Occipital lobe (tissue), 3 donors: ENCODE measurements at places on chromosomes 2 and 18.

DNA sequence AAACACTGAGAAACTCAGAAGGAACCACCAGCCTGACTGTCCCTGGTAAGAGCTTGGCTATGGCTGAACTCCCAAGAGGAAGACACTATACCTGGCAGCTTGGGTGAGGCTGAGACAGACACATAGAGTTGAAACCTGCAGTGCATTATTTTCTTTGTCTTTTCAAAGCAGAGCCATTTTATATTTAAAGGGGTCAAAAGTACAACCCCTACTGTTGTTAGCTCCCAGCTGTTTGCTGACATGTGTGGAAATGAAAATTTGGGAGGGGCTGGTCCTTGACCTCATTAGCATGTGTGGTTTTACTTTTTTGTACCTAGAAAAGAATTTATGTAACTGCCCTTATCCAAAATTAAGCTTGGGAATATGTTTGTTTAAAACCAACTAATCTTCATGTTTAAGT is 309.0 kb downstream of the RPRM start:
- DNase-seq: no peak

DNA sequence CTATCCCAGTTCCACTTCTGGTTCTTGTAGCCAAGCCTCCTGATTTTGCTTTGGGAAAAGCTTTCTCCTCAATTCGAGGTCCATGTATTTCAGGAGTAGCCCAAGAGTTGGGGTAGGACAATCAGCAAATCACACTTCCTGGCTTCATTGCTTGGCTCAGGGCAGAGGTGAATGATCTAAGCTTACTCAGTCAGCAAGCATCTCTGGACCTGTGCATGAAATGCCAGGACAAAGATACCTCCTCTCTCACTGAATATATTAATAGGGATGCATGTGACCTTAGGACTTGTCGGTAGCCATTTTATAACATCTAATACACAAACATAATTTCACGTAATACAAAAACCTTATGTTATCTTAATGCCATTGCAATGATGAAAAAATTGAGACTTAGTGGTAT is 373.1 kb downstream of the TGIF1 start:
- no peak for DNase-seq

GRCh38 chr18:48006415-48007175 is 76.1 kb upstream of the SMAD2 start:
- no peak for DNase-seq

- no peak for DNase-seq
Measured at GRCh38 chr2:44398243-44398897, 36.6 kb downstream of the CAMKMT start.

DNA sequence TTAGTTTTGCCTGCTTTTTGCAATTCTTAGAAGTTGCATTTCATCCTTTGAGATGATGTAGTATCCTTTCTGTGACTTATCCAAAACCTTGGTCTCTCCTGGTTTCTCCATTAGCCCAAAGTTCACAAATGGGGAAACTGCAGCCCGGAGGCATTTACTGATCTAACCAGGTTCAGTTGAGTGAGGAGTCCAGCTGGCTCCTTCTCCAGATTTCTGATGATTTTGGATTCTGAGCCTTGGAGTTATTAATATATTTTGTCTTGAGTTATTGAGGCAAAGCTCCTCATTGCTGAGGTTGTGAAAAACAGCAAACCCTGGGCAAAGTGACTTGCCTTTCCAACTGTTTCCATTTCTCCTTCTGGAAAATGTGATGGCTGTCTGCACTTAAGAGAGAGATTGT is 1.7 kb downstream of the SLC1A4 start:
- DNase-seq: no peak

GRCh38 chr2:140154271-140154670 is 1374.1 kb upstream of the NXPH2 start:
- DNase-seq: no peak

DNA sequence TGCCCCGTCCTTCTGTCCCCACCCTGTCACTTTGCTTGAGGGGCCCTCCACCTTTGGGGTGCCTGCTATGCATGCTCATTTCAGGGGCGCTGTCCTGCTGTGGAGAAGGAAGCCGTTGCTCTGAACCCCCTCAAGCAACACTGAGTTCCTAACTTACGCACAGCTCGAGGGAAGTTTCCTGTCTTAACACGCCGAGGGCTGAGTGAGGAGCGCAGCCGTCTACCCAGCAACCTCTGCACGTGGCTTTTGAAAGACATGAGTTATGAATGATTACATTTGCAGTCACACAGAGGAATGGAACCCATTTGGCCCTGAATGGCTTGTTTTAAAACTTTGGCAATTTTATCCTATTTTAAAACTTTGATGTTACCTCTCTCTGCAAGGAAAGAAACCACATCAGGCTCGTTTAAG is 14.0 kb downstream of the RAMP1 start:
- no peak for DNase-seq
